ENCODE measurements at places on chromosomes 16 and 17.

- no peak for DNase-seq
Observed at GRCh38 chr16:65306300-65306699, 184.4 kb upstream of the CDH11 start.

DNA sequence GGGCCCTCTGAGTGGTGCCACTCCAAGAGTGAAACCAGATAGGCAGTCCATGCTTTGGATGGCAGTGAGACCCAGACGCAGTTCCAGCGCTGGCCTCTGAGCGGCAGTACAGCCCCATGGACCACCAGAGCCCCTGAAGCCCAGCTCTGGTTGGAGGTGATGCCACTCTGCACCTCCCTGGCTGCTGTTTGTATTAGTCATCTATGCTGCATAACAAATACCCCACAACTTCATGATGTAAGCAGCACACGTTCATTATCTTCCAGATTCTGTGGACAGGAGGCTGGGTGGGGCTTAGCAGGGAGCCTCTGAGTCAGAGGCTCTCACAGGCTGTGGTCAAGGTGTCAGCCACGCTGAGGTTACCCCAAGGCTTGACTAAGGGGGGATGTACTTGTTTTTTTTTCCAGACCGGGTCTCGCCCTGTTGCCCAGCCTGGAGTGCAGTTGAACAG, 5.1 kb upstream of the NME4 start:
- DNase-seq = peak; percentile 33

- no peak for DNase-seq
Observed at GRCh38 chr16:11118479-11118878, 137.5 kb downstream of the SOCS1 start.

DNA sequence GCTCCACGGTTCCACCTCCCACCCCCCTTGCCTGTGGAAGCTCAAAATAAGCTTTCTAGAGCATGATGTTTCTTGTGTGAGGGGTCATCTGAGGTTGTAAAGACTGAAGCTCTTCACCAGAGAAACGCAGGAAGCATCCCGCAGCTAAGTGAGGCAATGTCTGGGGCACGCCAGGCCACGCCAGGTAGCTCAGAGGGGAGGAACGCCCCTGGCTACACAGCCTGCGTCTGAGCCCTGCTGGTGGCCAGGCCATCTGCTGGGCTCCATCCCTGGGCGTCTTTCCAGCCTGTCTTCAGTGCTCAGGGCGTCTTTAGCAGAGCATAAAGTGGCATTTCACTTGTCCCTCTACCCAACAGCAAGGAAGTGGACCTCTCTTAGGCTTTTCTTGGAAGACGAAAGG, 15.2 kb downstream of the SOCS3 start:
- DNase-seq = no peak

DNA sequence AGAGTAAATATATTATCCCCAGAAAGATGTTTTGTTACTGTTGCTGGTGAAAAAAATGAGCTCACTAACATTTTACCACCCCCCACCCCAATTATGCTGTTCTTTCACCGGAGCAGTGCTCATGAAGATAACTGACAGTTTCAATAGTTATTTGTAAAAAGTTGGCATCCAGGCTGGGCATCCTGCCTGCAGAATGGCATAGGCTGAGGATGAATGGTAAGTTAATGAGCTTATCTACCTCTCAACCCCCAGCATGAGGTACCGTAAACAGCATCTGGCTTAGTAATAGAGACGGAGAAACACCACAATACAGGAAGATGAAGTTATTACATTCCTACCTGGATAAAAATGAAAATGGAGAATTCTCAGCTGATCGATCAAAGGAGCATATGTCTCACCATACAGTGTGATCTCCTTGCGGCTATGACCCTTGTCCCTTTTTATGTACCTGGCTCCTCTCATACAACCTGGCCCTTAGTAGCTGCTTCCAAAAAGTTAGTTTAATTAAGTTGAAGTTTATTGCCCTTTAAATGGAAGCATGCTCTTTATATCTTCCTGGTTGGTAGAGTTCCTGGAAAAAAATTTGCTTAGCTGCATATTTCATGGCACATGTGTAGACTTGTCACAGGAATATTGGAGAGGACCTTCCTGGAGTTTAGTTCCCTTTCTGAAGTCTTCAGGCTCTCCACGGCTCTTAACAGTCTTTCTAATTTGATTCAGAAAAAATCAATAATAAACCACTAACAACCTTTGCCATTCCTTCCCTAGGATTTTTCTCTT, 61.2 kb upstream of the MPHOSPH6 start:
- no peak for DNase-seq

- DNase-seq = no peak
Observed at GRCh38 chr16:13062219-13062618, 160.8 kb downstream of the SHISA9 start.

DNA sequence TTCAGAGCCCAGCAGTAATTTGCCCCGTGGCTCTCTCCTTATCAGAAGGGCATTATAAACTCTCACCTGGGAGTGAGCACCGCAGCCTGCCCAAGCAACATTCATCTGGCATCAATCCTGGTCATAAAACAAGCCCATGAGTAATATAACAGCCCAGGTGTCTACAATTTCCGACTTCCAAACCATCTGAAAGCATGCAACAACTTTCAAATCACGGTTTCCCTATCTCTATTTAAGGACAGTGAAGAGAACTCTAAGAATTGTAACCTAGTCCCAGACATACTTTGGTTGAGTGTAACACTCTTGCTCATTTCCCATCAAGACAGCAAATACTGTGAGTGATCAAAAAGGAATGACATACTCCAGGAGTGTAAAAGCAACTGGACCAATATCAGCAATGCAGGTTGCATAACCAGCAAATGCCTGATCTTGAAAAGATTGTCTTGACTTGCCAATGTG, 487.4 kb upstream of the SOX9 start:
- DNase-seq = peak; percentile 69

DNA sequence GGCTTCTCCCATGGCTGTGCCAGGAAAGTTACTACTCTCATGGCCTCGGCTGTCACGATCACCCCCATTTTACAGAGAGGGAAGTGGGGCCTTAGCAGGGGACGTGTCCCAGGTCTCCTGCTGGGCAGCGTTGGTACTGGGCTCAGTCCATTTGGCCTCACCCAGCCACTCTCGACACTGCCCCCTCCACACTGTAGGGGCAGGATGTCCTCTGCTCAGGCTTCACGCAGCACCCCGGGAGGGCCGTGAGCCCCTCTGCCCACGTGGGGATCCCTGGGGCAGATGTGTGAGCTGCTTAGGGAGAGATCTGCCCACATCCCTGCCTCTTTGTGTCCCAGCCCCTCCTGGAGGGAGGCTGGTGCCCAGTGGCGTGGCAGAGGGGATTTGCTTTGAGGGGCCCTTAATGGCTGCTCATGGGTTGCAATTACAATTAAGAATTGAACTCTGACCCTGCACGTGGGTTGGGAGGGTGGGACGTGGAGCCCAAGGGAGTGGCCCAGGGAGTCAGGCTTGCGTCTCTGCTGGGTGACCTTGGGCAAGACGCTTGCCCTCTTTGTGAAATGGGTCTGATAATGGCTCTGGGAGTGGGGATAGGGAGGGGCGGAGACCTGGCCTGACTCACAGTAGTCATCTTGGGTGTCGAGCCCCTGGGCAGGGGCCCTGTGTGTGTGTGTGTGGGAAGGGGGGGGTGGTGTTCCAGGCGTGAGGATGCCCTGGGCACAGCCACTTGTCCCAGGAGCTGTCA, 2.3 kb upstream of the KCNJ12 start:
- DNase-seq = no peak

DNA sequence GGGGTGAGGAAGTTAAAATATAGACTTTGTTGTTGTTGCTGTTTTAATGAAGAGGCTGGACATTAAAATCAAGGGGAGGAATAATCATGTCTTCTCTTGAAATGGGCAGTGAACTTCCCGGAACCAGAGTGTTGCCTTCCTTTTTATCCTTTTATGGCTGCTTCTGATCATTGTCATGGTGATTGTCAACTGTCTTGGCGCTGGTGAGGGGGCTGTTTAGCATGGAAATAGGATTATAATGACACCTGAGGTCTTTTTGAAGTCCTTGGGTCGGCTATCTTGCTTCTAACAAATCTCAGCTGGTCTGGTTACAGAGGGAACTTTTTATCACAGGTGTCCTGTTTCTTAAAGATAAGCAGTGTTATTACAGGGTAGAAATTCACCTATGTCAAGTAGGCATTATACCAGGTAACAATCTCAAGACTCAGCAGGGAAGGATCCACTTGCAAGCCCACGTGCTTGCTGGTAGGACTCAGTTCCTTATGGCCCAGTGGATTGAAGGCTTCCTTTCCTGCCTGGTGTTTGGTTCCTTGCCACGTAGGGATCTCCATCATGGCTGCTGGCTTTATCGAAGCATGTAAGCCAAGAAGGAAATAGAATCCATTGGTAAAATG, 349.3 kb downstream of the WWOX start:
- DNase-seq = no peak

GRCh38 chr16:17382949-17383863, 87.6 kb downstream of the XYLT1 start:
- DNase-seq = no peak

- DNase-seq = peak; percentile 90
Observed at GRCh38 chr16:85612191-85612800, 826 bp upstream of the GSE1 start.

DNA sequence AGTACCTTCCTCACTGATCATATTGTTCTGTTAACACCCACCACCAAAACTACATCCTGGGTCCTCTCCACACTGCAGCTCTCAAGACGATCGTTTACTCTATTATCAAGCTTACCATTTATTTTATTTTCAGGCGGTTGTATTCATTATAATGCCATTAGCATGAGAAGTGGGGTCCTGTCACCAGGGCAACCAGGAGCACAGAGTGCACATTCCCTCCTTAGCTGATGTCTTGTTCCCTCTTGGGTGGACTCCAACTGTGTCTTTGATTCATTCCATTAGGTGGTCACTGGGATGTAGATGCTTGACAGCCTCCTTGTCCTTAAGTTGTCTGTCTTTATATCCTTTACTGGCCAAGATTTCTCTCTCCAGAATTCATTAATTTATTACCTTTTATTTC, 965.9 kb upstream of the EEF2KMT start:
- DNase-seq = no peak

GRCh38 chr16:52755396-52755795, 208.5 kb upstream of the TOX3 start:
- DNase-seq = no peak

DNA sequence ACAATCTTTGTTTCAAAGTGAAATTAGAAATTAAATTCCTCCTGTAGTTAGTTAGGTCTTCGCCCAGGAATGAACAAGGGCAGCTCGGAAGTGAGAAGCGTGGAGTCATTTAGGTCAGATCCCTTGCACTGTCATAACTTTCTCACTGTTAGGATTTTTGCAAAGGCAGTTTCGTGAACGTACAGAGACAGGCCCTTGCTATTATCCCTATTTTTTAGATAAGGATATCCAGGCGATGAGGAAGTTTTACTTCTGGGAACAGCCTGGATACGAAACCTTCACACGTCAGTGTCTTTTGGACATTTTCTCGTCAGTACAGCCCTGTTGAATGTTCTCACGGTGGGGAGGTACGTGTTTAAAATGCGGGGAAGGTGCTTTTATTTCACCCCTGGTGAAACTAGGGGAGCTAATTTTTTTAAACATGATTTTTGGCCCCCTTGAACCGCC, 318 bp upstream of the RBL2 start:
- no peak for DNase-seq

- no peak for DNase-seq
Observed at GRCh38 chr17:50379351-50380132, 6.5 kb downstream of the EME1 start.

DNA sequence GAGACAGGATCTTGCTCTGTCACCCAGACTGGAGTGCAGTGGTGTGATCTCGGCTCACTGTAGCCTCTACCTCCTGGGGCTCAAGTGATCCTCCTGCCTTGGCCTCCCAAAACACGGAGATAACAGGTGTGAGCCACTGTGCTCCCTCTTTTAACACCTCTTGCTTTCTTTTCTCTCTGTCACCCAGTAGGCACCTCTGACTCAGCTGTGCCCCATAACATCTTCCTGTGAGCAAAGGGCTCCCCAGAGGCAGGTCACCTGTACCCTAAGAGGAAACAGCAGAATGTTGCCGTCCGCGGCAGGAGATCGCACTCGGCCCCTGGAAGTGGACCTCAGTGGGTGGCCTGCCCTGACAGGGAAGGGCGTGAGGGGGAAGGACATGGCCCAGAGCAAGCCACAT, 918 bp upstream of the NLRC3 start:
- DNase-seq = no peak

DNA sequence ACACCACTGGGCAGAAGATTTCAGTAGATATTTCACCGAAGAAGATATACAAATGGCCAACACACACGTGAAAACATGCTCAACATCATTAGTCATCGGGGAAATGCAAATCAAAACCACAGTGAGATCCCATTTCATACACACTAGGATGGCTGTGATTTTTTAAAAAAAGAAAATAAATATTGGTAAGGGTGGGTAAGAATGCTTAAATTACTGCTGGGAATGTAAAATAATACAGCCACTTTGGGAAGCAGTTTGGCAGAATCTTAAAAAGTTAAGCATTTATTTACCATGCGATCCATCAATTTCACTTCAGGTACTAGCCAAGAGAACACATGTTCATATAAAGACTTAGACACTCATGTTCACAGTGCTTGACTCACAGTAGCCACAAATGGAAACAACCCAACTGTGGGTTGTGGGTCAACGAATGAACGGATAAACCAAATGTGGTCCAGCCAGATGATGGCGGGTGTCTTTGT, 6.5 kb upstream of the C16orf74 start:
- DNase-seq = peak; percentile 30

GRCh38 chr17:19756546-19756945, 8.4 kb upstream of the ALDH3A1 start:
- no peak for DNase-seq

GRCh38 chr17:30238387-30239088, 3.0 kb upstream of the SLC6A4 start:
- no peak for DNase-seq

DNA sequence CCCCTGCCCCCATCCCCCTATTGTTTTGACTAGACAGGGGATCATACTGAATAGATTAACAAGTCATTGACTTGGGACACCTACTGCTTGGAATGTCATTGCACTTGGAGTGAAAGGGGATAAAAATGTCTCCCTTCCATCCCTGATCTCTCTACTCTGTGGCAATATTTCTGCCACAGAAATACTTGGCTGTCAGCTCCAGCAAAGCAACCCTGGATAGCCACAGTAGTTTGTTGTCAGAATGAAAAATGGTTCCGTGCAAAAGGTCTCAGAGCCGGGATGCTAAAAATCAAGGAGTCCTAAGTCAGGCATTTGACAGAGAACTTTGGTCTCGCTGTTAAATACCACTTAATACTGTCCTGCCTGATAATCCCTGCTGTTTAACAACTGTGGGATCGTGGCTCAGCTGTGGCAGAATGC, 722.0 kb upstream of the SOX9 start:
- no peak for DNase-seq

All from HS-27A (cell line).